ENCODE measurements at places on chromosomes 3 and 15. TPM values are rescaled to one million over a fixed set of nuclear protein-coding genes. Genes with fewer than 3 reads are reported as not detected.

ZPLD1 gene
- 0.20 TPM for polyA plus RNA-seq

MYL3 gene
- polyA plus RNA-seq, result 2.9 TPM

C3orf22 gene
- not detected for polyA plus RNA-seq

SCN11A gene
- polyA plus RNA-seq, result 0.04 TPM

SPTBN5 gene
- polyA plus RNA-seq, result 0.28 TPM

CD86 gene
- polyA plus RNA-seq, result 0.85 TPM

HCLS1 gene
- 45.9 TPM for polyA plus RNA-seq

GPR27 gene
- polyA plus RNA-seq, result 5.0 TPM

UQCRC1 gene
- 118 TPM for polyA plus RNA-seq

ZBTB20 gene
- polyA plus RNA-seq, result 10.1 TPM

KY gene
- 0.87 TPM for polyA plus RNA-seq

SLC28A2 gene
- 0.06 TPM for polyA plus RNA-seq

LRRC58 gene
- 10.3 TPM for polyA plus RNA-seq

RFX7 gene
- polyA plus RNA-seq, result 3.0 TPM

CPNE9 gene
- polyA plus RNA-seq, result not detected

HRH1 gene
- 3.4 TPM for polyA plus RNA-seq

NMNAT3 gene
- 15.8 TPM for polyA plus RNA-seq

NDN gene
- 105 TPM for polyA plus RNA-seq

GHRL gene
- 0.34 TPM for polyA plus RNA-seq

OCA2 gene
- polyA plus RNA-seq, result 3.5 TPM
